ENCODE measurements at places on chromosomes 3 and 15. TPM values are rescaled to one million over a fixed set of nuclear protein-coding genes. Genes with fewer than 3 reads are reported as not detected.

Gene EBLN2
- 5.0 TPM for total RNA-seq

Gene CFAP100
- not detected for total RNA-seq

Gene TNFAIP8L3
- total RNA-seq: 17.1 TPM

Gene SLC28A2
- not detected for total RNA-seq

Gene NOX5
- total RNA-seq: 0.12 TPM

Gene ALDH1A2
- total RNA-seq: 7.8 TPM

GRCh38 chr15:100861511-100861991, 18.1 kb upstream of the ALDH1A3 start:
- ATAC-seq: no peak

DNA sequence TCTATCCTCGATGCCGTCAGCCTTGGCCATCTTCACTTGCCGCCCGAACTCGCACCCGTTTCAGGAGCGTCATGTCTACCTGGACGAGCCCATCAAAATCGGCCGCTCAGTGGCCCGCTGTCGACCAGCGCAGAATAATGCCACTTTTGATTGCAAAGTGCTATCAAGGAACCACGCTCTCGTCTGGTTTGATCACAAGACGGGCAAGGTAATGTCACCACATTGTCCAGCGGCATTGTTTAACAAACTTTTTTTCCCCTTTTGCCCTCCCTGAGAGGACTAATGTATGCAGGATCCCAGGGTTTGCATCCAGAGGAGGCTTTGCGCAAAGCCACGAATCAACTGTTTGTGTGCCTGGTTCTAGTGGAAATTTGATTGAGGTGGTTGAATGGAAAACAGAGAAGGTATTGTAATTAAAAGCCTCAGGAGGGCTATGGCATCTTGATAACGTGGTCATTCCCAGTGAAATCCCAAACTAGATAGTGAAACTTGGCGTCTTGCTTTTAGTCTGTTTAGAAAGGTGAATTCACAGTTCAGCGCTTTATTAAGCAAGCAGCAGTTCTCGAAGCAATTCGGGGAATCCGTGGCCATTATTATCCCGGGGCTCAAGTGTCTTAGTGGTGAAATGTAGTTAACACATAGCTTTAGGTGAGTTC, 1.7 kb downstream of the SLMAP start:
- no peak for ATAC-seq

GRCh38 chr3:16071206-16071605, 103.3 kb upstream of the GALNT15 start:
- ATAC-seq: no peak

GRCh38 chr15:74866090-74866489, 7.1 kb downstream of the SCAMP2 start:
- ATAC-seq: no peak

- ATAC-seq: no peak
Measured at GRCh38 chr3:133882986-133883586, 12.6 kb downstream of the RAB6B start.

GRCh38 chr3:111831840-111832239, 27.2 kb upstream of the PHLDB2 start:
- peak; percentile 39 for ATAC-seq

- ATAC-seq: no peak
Measured at GRCh38 chr3:179953993-179954870, 82.5 kb downstream of the PEX5L start.

- ATAC-seq: peak; percentile 61
Measured at GRCh38 chr3:39226106-39226741, 33.8 kb upstream of the XIRP1 start.

DNA sequence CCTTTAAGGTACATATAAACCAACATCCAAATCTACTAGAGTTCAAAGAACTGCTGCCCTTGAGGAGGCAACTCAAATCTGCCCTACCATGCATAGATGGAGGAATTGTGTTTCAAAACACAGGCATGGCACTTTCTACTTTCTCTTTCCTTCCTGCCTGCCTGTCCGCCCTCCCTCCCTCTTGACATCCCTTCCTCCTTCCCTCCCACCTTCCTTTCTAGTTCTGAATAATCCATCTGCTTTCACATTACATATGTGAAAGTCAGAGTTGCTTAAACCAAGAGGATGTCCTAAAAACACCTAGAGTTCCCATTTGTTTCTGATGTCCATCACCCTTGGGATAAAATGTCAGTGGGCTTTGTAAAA, 537.6 kb downstream of the FOXP1 start:
- ATAC-seq: no peak

- no peak for ATAC-seq
Measured at GRCh38 chr3:109224333-109224732, 87.8 kb downstream of the C3orf85 start.

GRCh38 chr15:25947323-25948314, 84.5 kb upstream of the ATP10A start:
- ATAC-seq: no peak

- ATAC-seq: no peak
Measured at GRCh38 chr3:14434498-14435151, 32.2 kb downstream of the SLC6A6 start.

DNA sequence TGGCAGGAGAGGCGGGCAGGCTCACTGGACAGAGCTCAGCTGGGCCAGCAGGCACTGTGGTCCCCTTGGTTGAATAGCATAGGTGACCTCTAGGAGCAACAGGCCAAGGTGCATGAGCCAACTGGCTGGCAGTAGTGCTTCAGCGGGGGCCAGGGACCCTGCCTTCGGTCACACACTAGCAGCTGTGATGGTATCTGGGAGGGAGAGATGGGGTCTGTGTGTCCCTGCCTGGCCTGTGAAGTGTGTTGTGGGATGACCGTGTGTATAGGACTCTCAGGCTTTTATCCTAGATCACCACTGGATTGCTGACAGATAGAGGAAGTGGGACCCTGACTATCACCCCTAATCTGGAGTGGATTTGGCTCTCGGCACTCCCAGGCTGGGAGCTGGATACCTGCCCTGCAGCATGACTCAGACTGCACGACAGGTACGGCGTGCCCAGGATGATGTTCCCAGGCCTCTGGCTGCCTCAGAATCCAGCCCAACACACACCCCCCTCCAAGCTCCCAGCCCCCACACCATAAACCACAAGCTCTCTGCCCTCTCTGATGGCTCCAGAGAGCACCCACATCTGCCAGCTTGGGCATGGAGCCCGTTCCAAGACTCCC, 7.8 kb downstream of the RPS17 start:
- ATAC-seq: no peak

GRCh38 chr15:101675796-101676582, 23.8 kb upstream of the TM2D3 start:
- ATAC-seq: no peak

DNA sequence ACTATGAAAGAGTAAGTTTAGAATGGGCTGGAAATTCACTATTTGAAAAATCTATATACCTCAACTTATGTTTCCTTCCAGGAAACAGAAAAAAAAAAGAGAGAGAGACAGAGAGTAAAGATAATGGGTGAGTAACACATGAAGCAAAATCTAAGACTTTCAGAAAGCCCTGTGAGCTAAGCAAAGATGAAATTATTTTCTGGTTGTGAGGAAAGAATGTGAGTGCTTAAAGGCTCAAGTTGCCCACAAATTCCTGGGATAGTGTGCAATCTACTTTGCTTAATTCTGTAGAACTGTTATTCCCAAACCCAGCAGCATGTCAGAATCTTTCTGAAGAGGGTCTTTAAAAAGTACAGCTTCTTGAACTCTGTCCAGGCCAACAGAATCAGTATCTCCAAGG, 337.7 kb upstream of the AGTR1 start:
- ATAC-seq: no peak

- ATAC-seq: no peak
Measured at GRCh38 chr3:14554715-14555114, 14.6 kb upstream of the GRIP2 start.

DNA sequence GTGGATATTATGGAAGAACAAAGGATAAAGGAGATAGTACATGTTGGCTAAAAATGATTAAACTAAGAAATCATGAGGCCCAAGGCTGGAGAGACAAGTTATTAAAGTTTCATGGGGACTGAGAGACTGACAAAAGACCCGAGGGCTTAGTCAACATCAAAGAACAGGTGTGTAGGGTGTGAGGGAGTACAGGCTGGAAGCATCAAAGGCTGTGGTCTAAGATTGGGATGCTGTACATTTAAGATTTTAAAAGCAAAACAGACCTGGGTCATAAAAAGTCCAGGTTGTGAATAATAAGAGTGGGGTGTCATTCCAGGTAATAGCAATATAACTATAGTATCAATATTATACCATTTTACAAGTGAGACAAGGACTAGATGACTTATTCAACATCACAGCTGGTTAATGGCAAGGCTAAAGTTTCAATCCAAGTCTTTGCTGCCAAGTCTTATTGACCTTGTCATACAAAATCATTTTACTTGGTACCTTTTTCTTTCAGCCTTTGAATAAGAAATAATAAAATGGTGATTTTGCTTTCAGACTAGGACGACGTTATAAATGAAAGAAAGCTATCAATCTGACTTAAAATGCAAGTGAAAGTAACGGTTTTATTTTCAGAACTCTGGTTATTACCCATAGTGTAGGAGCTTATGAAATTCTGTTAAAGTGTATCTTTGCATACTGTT, 211.6 kb downstream of the TNIK start:
- no peak for ATAC-seq

- no peak for ATAC-seq
Measured at GRCh38 chr3:187795207-187795960, 50.1 kb upstream of the BCL6 start.

GRCh38 chr3:195124378-195124992, 146.5 kb downstream of the XXYLT1 start:
- ATAC-seq: no peak

DNA sequence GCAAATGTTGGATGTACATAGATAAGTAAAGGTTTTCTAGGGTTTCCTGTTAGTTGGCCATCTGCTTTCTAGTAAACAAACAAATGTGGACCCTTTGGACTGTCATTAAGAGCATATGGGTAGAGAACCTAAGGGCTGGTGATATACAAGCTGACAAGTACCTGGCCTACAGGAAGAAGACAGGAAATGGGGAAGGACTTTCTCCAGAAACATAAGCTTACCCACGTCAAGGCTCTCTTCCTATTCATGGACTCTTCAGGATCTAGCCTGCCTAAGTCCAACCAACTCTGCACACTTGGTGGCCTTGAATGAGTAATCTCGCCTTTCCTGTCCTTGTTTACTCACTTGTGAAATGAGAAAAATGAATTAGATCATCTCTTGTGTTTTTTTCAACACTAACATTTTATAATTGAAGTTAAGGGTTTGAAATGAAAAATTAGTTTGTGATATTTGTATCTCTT, 22.2 kb upstream of the GOLIM4 start:
- ATAC-seq: no peak

- no peak for ATAC-seq
Measured at GRCh38 chr15:78695854-78696253, 54.8 kb upstream of the CHRNB4 start.

- ATAC-seq: no peak
Measured at GRCh38 chr3:18890449-18890848, 257.9 kb upstream of the KCNH8 start.

- ATAC-seq: no peak
Measured at GRCh38 chr3:82495655-82496054, 734.2 kb upstream of the GBE1 start.

GRCh38 chr3:197495059-197495455, 60.7 kb downstream of the BDH1 start:
- no peak for ATAC-seq

DNA sequence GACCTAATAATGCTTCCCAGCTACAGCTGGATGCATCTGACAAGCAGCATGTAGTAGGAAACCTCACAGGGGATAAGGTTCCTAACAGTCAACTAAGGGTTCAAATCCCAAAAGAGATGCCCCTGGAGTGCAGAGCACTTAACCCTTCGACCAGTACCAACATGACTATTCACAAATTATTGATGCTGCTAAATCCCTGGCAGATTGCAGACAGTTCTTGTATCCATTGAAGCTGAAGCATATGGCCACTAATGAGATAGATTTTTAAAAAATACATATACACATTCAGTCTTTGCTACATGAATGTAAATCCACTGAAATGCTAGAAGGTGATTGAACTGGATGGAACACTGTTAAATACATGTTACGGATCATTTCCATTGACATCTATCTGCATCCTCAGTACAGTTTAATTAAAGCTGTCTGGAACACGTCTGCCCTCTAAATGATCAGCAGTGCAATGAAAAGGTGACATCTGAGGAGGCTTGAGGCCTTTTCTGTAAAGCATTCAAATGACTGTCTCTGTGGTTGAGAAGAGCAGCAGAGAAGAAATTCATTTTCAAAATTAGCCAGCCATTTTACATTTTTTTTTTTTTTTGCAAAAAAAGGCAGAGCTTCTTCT, 19.5 kb upstream of the NANOGP8 start:
- ATAC-seq: no peak
